ENCODE measurements at places on chromosomes 3 and 15.

DNA sequence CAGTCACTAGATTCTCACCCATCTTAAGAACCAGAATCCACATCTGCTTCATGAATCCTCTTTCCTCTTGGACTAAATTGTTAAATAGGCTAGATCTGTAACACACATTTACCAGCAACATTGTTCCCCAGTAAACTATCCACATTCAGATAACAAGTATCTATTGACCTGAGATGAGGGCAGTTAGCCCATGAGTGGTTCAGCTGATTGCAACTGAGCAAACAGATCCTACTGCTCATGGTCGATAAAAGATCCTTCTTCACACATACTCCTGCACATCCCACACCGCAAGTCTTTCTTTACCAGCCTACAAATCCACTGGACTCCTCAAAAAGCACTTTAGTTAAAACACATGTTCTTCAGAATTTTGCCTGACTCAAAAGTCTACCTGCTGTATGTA is 59.2 kb downstream of the UACA start:
- no peak for DNase-seq

DNA sequence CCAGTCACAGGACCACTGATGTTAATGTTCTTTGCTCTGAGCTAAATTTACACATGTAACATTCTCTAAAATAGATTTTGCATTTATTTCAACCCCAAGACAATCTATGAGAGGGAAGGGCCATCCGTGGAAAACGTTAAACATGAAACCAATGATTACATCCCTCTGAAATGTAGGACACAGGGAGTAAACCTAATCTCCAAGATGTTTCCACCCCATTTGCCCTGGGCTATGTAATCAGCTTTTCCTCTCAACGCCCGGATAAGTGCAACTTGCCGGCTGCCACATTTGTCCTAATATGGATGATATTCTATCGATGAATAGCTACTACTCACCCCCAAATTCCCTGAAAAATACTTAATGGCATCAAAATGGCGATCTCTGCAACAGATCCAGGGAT is 6.4 kb upstream of the FMN1 start:
- DNase-seq, result no peak

GRCh38 chr3:17151598-17152373 is 267.0 kb downstream of the PLCL2 start:
- no peak for DNase-seq

DNA sequence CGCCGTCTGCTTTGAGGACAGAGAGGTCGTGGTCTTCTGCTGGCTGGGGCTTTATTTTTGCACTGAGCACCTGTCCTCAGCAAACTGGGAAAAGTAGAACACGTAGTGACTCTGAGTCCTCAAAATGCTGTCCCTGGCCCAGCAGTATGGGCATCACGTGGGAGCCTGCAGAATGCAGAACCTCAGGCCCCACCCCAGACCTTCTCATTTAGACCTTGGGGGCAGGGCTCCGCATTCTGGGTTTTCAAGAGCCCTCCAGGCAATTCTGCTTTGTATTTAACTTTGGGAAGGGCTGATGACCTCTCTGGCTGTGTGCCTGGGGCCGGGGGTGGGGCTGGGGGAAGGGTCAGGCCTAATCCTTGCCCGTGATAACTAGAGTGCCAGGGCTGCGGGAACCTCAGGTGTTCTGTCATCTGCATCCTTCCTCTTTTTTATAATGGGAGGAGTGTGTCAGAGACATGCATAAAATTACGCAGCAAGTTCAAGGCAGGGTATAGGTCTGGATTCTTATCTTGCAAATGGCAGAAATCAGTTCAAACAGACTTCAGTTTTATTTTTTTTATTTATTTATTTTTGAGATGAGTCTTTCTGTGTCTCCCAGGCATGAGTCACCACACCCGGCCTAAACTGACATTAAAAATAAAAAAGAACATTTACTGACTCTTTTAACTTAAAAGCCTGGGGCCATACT is 11.1 kb downstream of the SLC6A6 start:
- no peak for DNase-seq

- DNase-seq, result no peak
Observed at GRCh38 chr3:10770547-10770946, 45.5 kb upstream of the SLC6A11 start.

DNA sequence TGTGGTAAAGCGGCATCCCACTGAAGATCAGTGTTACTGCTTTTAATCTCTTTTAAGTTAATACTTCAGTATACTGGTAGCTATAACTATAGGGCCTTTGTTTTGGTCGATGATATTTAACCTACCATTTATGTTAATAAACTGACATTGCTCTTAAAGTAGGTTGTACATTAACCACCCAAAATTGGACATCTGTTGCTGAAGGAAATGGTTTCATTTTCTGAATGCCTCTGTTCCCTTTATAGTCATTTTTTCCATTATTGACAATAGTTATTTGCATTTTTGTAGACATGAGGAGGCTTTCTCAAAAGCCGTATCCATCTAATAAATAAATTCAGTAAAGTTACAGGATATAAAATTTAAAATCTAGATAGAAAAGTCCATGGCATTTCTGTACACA is 252.4 kb upstream of the UBE2E1 start:
- no peak for DNase-seq

GRCh38 chr3:32457971-32458471 is 44.6 kb downstream of the CMTM6 start:
- DNase-seq, result no peak

- no peak for DNase-seq
Observed at GRCh38 chr3:111531446-111531845, 10.6 kb upstream of the CD96 start.

- DNase-seq, result no peak
Observed at GRCh38 chr3:46931631-46932331, 44.8 kb downstream of the CCDC12 start.

GRCh38 chr3:32751377-32751776 is 66.4 kb downstream of the CNOT10 start:
- DNase-seq, result no peak

GRCh38 chr3:111688190-111688800 is 93.1 kb upstream of the ZBED2 start:
- no peak for DNase-seq

- DNase-seq, result no peak
Observed at GRCh38 chr3:79111375-79112052, 656.3 kb downstream of the ROBO1 start.

- DNase-seq, result no peak
Observed at GRCh38 chr3:128431803-128432300, 34.8 kb downstream of the DNAJB8 start.

DNA sequence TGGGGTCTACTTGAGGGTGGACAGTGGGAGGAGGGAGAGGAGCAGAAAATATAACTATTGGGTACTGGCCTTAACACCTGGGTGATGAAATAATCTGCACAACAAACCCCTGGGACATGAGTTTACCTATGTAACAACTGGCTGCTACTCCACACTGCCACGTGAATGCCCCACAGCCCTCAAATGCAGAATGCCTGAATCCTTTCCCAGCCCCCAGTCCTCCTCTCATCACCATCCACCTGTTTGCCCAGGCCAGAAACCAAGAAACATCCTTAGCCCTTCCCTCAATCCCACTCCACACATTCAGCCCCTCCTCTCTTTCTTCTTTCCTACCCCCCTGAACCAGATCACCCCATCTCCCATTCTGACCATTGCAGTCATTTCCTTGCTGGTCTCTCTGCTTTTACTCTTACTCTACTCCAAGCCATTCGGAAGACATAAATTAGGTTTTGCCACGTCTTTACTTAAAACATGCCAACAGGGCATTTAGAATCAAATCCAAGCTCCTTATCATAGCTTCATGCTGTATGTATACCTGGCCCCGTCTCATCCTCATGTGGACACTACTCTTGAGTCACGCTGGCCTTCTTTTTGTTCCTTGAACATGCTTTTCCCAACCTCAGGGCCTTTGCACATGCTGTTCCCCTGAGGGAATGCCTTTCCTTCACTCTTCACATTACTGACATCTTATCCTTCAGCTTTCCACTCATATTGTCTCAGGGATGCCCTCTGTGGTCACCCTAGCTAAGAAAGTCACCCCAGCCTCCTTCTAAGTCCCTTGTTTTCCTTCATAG is 137.5 kb upstream of the ABHD17C start:
- DNase-seq, result no peak

GRCh38 chr3:78029775-78030174 is 989.9 kb downstream of the ROBO2 start:
- DNase-seq, result no peak

GRCh38 chr15:42171122-42171521 is 14.7 kb upstream of the PLA2G4F start:
- DNase-seq, result no peak

GRCh38 chr3:113088616-113089015 is 97.8 kb downstream of the GTPBP8 start:
- no peak for DNase-seq

- DNase-seq, result no peak
Observed at GRCh38 chr3:147421184-147421912, 12.2 kb downstream of the ZIC1 start.

DNA sequence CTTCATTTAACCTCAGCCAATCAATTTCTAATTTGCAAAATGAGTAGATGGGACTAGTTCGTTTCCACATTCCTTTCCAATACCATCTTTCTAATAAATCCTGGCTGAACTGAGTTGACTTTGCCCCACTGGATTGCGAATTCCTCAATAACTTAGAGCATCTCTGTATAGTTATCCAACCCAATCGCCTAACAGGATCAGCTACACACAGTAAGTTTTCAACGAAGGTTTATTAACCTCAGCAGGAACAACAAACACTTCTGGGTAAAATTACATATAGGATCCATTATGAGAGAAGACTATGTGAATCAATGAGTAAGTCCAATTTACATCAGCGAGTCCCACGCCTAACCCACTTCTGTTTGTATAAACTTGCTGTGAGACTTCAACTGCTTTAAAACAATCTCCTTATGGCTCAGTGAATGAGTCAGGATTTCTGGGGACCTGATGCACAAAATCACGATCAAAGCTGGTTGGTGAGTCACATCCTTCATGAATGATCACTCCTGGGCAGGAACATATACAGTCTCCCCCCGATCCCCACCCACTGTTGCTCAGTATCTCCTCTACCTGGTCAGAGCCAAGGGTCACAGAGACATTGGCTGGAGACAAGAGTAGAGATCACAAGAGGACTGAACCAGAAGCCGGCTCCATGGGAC is 142.8 kb downstream of the EDEM1 start:
- DNase-seq, result no peak

DNA sequence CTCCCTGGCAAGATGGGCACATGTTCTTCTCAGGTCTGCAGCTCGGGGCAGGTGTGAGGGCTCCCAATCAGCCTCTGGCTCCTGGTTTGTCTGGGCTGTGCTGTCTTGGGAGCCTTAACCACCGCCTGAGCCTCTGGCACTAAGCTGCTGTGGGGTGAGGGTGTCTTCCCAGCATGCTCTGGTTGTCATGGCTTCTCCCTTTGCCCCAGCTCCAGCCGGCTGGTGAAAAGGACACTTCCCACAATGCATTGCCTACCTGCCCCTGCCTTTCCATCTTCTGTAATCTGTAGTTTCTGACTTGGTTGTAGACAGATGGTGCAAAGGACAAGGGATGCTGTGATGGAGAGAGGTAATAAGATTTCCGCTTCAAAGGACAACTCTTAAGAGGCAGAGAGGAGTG is 295.3 kb downstream of the TLE3 start:
- DNase-seq, result no peak

GRCh38 chr3:193987186-193987585 is 148.8 kb upstream of the HES1 start:
- no peak for DNase-seq

GRCh38 chr3:78737988-78738387 is 1029.8 kb downstream of the ROBO1 start:
- no peak for DNase-seq

DNA sequence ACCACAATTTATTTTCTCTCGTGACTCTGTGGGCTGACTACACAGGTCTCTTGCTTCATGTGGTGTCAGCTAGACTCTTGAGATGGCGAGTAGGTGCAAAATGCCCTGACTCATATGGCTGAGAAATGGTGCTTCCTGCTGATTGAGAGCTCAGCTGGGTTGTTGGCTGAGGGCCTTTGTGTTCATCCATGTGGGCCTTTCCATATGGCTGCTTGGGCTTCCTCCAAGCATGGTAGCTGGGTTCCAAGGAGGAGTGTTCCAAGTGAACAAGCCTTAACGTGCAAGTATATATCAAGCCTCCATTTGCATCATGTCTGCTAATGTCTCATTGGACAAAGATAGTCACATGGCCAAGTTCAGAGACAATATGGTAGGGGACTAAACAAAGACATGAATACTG is 164.0 kb downstream of the PDCD6IP start:
- no peak for DNase-seq

DNA sequence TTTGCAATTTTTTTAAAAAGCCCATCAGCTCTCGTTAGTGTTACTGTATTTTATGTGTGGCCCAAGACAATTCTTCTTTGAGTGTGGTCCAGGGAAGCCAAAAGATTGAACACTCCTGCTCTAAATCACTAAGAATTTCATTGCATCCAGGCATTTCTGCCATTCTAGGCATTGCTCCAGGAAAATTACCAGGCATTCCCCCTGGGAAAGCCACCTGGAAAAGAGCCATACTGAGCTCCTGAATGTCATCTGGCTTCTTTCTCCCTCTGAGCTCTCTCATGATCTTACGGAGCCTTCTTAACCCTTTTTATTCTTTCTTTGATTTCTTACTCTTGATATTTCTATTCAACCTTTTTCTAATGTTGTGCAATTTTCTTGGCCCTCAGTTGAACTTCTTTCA is 202.2 kb downstream of the DOCK3 start:
- no peak for DNase-seq

GRCh38 chr15:88897456-88898194 is 2.3 kb upstream of the HAPLN3 start:
- peak; percentile 13 for DNase-seq

- DNase-seq, result no peak
Observed at GRCh38 chr3:116154389-116154788, 290.9 kb downstream of the LSAMP start.

DNA sequence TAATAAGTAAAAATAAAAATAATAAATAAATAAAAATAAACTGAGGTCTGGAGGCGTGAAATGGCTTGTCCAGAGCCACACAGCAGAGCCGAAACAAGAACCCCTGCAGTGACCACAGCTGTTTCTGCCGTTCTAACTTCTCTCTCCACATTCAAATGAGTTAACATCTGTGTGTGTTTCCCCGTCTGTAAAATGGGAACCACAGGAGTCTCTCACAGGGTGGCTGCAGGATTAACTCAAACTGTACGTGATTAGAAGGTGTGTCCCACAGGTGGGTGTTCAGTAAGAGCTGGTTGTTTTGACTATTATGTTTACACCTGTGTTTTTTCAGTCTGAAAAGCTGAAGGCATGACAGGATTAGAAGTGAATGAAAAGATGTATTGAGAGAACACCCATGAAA is 27.0 kb upstream of the MUC4 start:
- DNase-seq, result no peak

DNA sequence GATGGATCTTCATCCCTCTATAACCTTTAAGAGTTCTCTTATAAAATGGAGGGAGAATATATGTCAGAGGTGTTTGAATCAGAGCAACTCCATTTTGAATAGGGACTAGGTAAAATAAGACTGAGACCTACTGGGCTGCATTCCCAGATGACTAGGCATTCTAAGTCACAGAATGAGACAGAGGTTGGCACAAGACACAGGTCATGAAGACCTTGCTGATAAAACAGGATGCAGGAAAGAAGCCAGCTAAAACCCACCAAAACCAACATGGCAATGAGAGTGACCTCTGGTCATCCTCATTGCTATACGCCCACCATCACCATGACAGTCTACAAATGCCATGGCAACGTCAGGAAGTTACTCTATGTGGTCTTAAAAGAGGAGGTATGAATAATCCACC is 211.0 kb downstream of the GBE1 start:
- DNase-seq, result no peak

Data from substantia nigra (tissue), 51 donors.